ENCODE measurements at places on chromosomes 3 and 15.

GRCh38 chr15:64430000-64430735, 30.2 kb upstream of the ZNF609 start:
- no peak for DNase-seq

GRCh38 chr3:22885039-22885438, 318.1 kb upstream of the UBE2E2 start:
- no peak for DNase-seq

GRCh38 chr15:93241696-93242585, 152.9 kb upstream of the RGMA start:
- no peak for DNase-seq

- no peak for DNase-seq
These were observed 158.2 kb upstream of the ARHGEF26 start for GRCh38 chr3:153963012-153963411.

DNA sequence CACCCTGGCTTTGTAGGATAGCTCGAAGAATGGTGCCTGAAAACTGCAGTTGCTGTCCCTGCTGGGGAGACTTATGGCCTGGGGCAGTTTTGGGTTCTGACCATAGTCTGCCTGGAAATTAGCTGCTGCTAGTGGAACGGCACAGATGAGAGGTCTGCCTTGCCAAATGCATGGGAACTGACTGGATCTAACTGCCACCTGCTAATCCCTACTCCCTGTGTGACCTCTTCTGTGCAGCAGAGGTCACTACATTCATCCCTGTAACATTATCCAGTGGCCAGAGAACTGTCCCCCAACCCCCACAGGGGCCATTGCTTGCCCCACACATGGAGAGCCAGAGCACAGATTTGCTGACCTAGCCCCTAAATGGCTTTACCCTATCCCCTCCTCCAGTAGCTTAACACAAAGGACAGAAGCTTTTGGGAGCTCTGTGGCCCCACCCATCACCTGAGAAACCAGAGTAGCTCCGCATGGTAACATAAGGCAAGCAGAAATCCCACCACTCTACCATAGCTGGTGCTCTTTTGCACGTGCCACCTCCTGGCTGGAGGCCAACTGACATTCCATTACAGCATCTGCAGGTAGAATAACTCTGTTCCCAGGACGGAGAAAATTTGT, 840.0 kb downstream of the EPHA3 start:
- DNase-seq, result no peak

DNA sequence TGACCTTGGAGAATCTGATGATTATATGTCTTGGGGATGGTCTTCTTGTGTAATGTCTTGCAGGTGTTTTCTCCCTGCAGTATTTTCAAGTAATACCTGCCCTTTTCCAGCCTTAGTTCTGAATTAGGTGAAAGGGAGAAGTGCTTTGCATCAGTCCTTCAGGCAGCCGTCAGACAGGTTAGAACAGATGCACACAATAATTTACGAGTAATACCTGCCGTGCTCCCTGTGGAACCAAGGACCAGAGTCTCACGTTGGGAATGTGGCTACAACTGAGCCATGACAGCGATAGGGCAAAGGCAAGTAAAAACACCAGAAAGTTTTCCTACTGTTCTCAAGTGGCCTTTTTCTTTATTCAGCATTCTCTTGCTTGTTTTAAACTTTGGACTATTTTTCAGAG, 69.1 kb downstream of the CHCHD6 start:
- DNase-seq, result no peak

- no peak for DNase-seq
These were observed 8.8 kb downstream of the BCL2A1 start for GRCh38 chr15:79962178-79962577.

GRCh38 chr3:151197228-151197627, 5.8 kb downstream of the GPR171 start:
- DNase-seq, result no peak

GRCh38 chr3:126311338-126311978, 45.8 kb downstream of the KLF15 start:
- DNase-seq, result no peak

GRCh38 chr3:170418422-170419398, at the start of gene CLDN11:
TSS of gene CLDN11 (plus strand) at chr3:170418868. CDS start at chr3:170419067, 199 bp downstream.
- no peak for DNase-seq

DNA sequence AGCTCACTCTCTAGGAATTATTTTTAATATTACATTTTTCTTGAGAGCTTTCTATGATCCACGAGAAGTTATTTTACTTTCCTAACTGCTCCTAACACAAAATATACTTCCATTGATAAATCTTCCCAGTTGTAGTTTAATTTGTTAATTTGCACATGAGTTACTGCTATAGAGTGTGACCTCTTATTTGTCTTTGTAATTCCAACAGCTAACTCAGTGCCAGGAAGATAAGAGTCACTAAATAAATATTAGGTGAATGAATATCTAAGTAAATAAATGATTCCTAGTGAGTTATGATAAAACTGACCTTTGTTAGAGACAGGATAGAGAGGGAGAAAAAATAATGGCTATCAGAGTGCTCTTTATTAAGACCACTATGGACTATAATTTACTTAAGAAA, 319.9 kb downstream of the NAALADL2 start:
- DNase-seq, result peak; percentile 93

- DNase-seq, result no peak
These were observed 9.2 kb upstream of the EPB42 start for GRCh38 chr15:43229977-43230376.

- DNase-seq, result no peak
These were observed 11.1 kb downstream of the ADAMTS17 start for GRCh38 chr15:100330629-100331215.

DNA sequence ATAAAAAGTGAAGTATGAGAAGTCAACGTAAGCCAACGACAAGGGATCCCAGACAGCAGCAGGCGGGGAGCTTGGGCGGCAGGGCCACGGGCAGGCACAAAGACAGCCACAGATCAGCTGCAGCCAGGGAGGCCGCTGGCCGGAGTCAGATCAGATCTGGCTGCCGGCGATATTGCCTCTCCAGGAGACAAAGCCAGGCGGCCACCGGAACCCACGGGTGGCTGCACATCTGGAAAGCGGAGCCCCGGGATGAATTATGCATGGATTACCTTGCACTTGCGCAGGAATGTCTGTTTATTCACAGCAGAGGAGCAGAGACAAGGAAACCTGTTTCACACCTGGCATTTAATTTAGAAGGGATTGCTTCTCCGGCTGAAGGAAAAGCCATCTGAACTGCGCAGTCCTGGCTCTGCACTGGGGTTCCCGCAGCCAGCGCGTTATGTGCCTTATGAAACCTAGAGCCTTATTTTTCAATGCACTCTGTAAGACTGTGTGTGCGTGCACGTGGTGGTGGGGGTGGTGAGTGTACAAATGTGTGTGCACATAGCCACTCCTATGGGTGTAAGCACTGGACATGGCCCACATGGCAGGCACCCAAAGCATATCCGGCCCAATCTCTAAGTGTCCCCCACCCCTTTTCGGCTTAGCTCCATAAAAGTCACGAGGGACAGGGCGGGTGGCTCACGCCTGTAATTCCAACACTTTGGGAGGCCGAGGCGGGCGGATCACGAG, 427.8 kb upstream of the MCTP2 start:
- no peak for DNase-seq

GRCh38 chr3:16181361-16181760, 6.9 kb downstream of the GALNT15 start:
- DNase-seq, result no peak

GRCh38 chr3:16309558-16309957, 44.5 kb downstream of the OXNAD1 start:
- DNase-seq, result no peak

DNA sequence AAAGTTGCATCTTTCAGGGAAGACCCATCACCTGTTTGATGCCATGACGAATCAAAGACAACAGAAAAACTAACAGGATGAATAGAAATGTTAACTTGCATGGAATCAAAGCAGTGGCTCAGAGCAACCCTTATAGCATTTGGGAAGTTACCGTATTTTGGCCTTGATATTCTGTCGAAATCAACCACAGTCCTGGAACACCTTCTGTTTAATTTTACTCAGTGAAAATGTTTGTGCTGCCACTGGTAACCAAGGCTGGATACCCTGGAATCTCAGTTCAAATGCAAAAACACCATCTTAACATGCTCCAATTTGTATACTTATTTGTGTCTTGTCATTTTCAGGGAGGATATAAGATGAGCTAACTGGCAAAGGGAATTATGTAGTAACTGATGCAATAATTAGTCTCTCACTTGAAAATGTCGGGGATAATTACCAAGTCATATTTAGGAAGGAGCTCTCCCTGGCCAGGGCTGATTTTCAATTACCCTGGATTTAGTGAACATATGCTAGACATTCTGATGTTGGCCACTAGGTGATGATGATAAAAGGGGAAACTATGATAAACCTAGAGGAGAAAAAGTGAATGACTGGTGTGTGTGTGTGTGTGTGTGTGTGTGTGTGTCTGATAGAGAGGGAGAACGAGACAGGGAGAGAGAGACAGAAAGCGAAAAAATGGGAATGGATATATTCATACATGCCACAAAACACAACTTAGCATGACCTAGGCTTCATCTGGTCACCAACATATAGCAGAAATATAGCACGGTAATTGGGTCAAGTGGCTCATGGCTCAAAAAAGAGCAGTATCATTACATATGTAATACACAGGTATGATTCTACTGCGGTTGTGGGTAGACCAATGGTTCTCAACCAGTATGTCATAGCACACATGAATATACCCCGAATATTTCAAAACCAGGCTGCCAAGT, 19.0 kb upstream of the PRICKLE2 start:
- no peak for DNase-seq

DNA sequence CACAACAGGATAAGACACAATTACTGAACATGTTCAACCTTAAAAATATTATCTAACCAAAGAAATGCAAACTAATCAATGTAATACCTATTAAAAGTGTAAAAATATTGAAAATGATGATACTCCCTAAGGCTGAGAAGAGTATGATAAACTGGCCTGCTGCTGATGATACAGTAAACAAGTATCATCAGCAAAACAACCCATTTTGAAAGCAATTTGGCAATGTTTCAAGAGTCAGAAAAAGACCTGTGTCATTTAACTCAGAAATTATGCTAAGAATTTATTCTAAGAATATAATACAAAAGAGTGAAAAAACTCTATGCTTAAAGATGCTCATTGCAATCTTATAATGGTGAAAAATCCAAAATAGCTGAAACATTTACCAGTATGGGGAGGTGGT, 22.1 kb downstream of the CCDC191 start:
- no peak for DNase-seq

DNA sequence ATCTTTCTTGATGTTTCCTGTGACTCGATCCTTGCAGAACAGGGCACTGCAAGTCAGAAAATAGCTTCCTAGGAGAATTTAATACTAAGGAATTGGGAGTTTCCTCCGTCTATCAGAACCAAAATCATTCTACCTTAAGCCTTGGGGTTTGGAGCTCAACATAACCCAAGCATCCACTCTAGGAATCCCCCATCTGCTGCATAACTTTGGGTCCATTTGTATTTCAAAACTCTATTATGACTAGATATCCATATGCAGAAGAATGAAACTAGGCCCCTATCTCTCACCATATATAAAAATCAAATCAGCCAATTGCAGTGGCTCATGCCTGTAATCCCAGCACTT, 61.7 kb upstream of the AKAP13 start:
- no peak for DNase-seq

- no peak for DNase-seq
These were observed 10.2 kb upstream of the DLL4 start for GRCh38 chr15:40918799-40919392.

- no peak for DNase-seq
These were observed 95.5 kb downstream of the MBNL1 start for GRCh38 chr3:152364237-152364636.

GRCh38 chr3:98730338-98730737, 32.8 kb upstream of the ST3GAL6 start:
- DNase-seq, result no peak

- no peak for DNase-seq
These were observed 205.8 kb upstream of the EOMES start for GRCh38 chr3:27927882-27928281.

- DNase-seq, result no peak
These were observed 651.8 kb upstream of the SGO1 start for GRCh38 chr3:20837676-20838302.

GRCh38 chr3:181752202-181752671, 40.5 kb downstream of the SOX2 start:
- DNase-seq, result no peak

- no peak for DNase-seq
These were observed 13.4 kb upstream of the KLF13 start for GRCh38 chr15:31313223-31313622.

DNA sequence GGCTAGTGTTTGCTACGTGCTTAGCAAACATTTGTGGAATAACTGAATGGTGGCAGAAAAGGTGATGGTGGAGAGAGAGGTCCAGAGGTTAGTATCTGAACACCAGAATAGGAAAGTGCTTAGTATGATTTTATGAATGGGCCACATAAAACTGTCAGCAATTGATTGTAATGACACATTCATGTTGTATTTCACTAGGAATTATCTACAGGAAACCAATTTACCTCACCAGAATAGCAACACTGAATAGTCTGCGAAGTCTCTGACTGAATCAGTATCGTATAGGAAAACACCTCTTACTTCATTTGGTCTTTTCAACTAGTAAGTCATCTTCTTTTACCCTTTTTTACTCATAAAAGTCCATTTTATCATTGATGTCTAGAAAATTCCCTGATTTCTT, 8.2 kb upstream of the ATP11B start:
- DNase-seq, result no peak

GRCh38 chr3:184097556-184097955, 692 bp downstream of the HTR3E start:
- DNase-seq, result no peak

All from LNCaP clone FGC (cell line).